ENCODE measurements at places on chromosomes 3 and 15.

DNA sequence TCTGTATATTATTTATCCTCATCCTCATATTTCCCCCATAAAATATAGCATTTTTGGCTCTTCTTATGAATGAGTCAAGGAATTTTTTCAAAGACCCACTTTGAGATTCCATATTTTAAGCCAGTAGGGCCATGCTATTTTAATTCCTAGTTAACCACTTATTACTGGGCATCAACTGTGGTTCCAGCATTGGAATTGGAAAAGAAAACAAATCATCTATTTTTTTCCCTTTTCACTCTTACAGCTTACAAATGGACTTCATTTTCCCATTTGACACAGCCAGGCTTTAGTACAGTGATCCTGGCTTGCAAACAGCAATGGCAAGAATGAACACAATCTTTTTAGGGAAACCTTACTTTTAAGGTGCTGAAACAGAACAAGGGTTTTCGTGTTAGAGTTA, 19.4 kb upstream of the PLCL2 start:
- DNase-seq = no peak

- DNase-seq = peak; percentile 9
Observed at GRCh38 chr3:16374047-16374934, 109.3 kb downstream of the OXNAD1 start.

DNA sequence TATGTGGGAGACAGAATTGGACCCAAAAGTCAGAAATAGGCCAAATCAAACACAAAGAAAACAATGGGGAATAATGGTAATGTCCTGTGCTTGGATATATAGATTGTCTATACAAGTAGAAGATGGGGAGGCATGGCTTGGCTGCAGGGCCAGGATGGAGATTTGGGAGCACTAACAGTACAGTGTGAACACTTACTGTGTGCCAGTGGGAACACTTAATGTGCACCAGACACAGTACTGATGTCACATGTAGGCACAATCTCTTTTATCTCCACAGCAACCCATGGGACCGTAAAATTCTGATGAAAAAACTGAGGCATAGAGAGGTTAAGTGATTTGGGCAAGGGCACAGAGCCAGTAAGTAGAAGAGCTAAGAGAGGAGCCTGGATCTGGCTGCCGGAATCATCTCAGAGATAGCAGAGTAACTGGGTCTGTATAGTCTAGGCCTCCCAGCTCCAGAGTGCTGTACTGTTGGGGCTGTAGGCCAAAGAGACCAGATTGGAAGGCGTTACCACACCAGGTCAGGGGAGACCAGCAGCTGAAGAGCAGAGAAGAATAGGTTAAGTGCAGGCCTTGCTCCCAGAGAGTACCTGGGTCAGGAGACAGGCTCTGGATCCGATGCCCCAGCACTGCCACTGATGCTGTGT, 63.3 kb downstream of the RLBP1 start:
- no peak for DNase-seq

DNA sequence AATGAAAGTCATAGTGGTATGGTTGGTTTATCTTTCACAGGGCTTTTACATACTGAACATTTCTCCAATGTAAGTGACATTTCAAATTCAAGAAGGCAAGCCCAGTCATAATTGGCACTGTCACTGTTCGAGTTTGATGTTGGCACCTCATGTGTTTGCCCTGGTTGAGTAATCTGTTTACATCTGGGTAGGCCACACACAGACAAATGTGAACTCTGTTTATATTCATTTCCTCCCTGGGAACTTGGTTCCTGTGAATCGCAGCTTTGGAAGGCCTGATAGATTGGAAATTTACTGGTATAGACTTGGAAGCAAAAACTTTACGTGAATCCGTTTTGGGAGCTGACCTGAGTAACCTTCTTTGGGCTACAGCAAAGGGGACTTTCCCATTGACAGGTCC, 395.2 kb upstream of the AZI2 start:
- DNase-seq = no peak

GRCh38 chr3:52039426-52039825, 16.9 kb downstream of the DUSP7 start:
- DNase-seq = no peak

GRCh38 chr3:29311795-29312194, 30.9 kb downstream of the RBMS3 start:
- DNase-seq = no peak

DNA sequence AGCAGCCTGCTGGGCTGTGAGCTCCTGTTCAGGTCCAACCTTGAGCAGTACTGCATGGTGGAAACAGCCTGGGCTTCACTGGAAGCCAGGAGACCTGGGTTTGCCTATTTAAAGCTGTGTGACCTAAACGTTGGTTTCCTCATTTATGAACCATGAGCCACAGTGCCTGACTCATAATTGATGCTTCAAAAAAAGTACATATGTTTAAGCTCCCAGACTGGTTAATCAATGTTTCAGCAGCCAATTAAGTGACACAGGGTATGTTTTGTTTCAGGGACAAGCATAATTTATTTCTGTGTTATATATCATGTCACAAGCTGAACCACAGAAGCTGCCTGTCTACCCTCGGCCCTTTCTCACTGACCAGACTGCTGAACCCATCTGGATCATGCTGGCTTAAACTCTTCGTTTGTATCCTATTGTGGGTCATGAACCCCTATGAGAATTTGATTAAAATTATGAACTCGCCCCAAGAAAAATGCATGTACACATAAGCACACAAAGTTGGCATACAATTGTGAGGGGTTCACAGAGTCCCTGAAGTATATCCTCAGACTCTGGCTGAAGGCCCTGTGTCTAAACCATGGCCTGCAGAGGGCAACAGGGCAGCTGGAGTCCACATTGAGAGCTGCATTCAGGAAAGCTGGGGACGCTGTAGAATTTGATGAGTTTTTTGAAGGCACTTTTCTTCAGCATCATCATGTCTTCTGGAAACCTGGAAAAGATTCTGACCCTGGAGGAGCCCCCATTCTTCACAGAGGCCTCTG, 23.7 kb downstream of the HDC start:
- DNase-seq = no peak

GRCh38 chr3:24726423-24726822, 231.8 kb upstream of the THRB start:
- DNase-seq = no peak

GRCh38 chr15:28273468-28273867, 48.5 kb downstream of the HERC2 start:
- DNase-seq = no peak

DNA sequence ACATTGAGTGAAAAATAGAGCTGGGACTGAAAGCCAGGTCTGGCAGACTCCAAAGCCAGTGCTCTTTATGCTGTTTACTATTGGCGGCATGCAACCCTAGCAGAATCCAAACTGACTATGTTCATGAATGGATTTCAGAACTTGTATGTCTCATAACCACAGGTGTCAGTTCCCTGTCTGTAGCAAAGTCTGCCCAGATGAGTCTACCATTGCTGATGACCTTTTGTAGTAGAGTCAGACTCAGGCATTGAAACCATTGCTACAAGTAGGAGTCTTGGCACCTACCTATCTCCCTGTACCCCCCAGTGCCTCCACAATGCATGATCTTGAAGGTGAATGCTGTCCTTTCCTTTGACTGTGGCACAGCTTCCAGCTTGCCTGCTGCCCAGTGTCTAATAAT, 157.2 kb upstream of the ROPN1 start:
- DNase-seq = no peak

GRCh38 chr15:75061272-75061671, 37.9 kb downstream of the PPCDC start:
- no peak for DNase-seq

DNA sequence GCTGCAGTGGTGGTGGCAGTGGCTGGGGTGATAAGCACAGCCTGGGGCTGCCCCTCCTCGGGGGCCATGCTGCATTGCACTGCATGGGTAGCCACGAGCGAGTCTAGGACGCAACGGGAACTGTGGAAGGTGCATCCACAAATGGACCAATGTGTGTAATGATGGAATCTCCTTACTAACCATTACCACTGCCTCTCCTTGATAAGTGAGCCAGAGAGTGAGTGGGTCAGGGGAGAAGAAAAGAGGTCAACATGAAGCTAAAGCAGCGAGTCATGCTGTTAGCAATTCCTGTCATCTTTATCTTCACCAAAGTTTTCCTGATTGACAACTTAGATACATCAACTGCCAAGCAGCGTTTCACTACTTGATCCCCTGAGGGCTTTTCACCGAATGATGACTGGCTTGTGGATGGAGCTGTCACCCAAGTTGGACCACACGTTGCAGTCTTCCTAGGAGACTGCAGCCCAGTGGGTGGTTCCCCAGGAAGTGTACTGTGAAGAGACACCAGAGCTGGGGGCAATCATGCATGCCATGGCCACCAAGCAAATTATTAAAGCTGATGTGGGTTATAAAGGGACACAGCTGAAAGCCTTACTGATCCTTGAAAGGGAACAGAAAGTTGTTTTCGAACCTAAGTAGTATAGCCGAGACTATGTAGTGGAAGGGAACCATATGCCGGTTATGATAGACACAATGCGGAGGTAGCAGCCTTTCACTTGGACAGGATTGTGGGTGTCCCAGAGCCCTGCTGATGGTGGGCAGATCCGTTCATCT, 20.6 kb downstream of the SAMD7 start:
- DNase-seq = no peak

GRCh38 chr3:183073839-183074238, 25.5 kb downstream of the MCCC1 start:
- DNase-seq = no peak

DNA sequence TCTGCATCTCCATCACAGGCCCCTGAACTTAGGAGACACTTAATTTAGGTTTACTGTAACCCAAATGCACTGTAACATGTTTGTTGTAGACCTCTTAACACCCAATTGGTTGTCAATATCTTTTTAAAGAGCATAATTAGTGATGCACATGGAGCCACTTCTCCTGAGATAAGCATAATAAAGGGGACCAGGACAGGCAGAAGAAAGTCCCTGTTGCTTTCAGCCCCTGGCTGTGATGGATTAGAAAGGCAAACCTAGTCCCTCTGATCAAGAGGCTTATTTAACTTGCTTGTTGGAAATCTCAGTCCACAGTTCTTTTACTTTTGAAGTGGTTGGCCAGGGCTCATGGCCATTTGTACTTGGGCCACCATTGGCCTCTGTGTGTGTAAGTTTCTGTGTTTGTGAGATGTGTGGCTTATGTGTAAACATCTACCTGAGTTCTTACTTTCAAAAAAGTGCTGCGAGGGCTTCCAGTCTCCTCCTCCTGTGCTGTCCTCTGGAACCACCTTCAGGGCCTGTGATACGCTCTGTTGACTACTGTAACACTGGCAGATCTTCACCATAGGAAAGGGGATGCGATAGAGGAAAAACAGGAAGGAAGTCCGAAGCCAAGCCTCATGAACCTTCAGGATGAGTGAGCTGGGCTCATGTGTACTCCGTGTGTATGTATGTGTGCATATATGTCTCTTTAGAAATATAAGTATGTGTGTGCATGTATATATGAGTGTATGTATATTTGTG, 136.2 kb downstream of the EPHB1 start:
- DNase-seq = no peak

DNA sequence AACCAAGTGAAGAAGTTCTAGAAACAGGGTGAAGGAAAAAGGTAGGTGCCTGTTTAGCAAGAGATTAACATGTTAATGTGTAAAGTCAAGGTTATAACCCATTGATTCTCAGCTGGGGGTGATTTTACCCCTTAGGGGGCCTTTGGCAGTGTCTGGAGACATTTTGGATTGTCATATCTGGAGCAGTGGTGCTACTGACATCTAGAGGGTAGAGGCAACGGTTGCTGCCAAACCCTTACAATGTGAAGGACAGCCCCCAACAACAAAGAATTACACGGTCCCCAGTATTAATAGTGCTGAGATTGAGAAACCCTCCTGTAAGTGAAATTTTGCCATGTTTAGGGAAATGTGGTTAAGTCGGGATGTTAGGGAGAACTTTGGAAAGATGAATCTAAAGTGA, 74.7 kb downstream of the CRYBG3 start:
- DNase-seq = no peak

GRCh38 chr3:195111319-195111705, 159.6 kb downstream of the XXYLT1 start:
- DNase-seq = no peak

- DNase-seq = no peak
Observed at GRCh38 chr3:57011022-57011421, 49.4 kb upstream of the SPATA12 start.

DNA sequence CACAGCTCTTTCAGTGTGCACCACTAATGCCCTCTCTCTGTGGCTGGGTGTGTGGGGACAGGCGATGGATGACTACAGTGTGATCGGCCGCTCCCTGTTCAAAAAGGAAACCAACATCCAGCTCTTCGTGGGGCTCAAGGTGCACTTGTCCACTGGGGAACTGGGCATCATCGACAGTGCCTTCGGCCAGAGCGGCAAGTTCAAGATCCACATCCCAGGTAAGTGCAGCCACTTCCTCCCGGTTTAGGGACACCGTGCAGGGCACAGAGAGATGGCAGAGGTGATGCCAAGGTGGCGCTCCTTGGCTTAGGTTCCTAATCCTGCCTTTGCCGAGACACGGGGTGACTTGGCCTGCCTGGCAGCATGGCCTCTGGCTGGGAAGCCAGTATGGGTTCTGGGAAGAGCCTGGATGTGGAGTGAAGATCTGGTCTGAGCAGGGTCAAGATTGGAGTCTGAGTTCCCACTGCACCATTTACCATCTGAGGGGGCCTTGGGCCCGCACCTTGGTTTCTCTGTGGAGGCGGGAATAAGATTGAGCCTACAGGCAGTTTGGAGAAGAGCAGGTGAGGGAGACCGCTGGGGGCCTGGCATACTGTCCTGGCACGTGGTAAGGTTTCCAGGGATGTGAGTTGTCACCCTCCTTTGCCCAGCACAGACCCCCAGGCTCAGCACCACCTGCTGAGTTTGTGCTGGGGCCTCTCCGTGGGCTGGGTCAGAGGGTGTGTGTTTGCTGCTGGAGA, 108.4 kb downstream of the DNAJB8 start:
- no peak for DNase-seq

DNA sequence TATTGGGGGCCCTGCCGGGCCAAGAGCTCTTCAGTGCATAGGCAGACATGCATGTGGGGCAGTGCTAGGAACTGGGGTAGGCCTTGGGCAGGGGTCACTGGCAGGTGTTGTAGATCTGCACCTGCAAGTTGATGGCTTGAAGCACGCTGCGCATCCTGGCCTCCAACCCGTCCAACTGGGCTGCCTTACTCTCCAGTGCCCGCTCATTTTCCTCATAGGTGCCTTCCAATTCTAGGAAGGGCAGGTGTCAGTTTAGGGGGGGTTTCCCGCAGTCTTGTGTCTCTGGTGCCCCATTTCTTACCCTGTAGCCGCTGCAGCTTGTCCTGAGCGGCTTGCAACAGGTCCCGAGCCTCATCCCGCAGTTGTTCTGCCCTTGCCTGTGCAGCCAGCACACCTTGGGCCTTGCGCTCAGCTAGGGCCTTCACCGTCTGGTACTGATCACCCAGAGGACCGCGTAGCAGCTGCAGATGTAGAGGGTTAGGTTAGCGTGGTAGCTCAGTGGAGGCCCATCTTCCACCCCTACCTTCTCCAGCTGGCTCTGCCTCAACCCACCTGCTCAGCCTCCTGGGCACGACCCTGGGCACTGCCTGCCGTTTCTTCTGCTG, 611 bp upstream of the USP19 start:
- DNase-seq = no peak
